ENCODE measurements at places on chromosomes 2 and 18.

DNA sequence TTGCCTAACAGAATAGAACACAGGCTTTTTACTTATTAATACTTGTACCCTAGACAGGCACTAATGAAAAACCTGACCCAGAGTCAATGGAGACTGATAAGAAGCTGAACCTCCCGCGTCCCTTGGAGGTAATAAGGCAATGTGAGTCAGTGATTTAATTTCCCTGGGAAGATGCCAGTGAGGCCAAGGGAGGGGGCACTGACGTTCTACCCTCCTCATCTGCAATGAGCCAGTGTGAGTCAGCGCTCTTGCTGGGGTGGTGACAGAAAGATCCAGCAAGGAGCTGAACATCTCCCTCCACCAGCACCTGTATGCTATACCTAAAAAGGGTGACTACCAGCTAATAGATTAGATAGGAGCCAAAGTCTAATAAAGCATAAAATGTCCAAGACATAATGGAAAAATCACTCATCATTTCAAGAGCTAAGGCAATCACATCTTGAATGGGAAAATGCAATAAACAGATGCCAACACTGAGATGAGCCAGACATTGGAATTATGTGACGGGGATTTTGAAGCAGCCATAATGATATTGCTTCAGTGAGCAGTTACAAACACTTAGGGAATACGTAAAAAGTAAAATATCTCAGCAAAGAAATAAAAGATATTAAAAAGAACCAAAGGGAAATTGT, 116.9 kb downstream of the TPGS2 start:
- peak; percentile 80 for DNase-seq

GRCh38 chr2:73383036-73383435, 2.6 kb upstream of the ALMS1 start:
- DNase-seq, result no peak

GRCh38 chr2:27164960-27165763, 16.4 kb downstream of the TCF23 start:
- DNase-seq, result no peak

DNA sequence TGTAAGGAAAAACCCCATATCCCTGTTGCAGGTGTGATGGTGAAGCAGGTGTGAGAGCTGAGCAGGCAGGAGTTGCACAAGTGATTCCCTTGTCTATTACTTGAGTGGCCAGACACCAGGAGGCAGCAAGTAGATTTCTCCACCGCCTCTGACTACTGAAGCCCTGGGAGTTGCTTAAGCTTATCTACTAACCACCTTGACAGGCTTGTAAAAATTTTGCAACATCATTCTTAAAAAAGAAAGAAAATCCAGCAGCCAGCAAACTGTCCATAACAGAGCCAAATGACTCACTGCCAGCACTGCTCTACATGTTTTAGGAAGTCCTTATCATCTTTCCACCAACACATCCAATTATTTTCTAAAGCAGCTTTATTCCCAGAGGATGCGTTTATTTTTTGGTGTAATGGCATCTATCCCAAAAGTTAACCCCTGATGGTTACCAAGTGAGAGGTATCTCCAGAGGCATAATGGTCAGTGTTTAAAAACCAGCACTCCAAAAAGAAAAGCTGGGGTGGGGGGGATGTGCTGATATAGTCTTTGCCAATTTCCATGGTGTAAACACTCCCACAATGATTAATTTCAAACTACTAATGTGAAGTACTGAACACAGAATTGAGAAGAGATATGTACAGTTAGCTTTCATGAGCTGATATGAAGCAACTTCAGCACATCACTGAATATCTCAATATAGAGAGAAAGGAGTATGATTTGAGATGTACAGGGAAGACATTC, 16.3 kb upstream of the GPR39 start:
- DNase-seq, result peak; percentile 34

- DNase-seq, result no peak
These were observed 63.5 kb downstream of the RTTN start for GRCh38 chr18:70142001-70142400.

- DNase-seq, result no peak
These were observed 110.2 kb upstream of the RBBP8 start for GRCh38 chr18:22822841-22823508.

DNA sequence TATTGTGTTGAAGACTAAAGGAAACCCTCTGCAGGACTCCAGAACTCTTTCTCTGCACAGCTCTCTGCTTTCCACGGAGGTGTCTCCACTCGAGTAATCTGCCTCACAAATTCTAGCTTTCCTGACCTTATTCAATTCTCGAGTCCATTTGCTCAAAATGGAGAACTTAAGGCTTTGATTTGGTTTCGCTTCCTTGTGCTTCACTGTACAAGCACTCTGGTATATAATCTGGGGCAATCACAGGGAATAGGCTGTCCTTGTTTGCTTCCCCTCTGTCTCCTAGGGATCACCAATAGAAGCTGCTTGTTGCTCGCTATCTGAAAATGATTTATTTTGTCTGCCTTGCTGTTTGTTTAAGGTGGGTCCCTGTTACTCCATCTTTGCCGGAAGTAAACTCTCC, 129.1 kb upstream of the DOCK10 start:
- no peak for DNase-seq

GRCh38 chr2:10972683-10973433, 61.1 kb downstream of the KCNF1 start:
- no peak for DNase-seq

- no peak for DNase-seq
These were observed 80.3 kb downstream of the RTN4 start for GRCh38 chr2:54969940-54970338.
